Lung (tissue), 17 donors: ENCODE measurements at places on chromosomes 11 and 22. TPM values are rescaled to one million over a fixed set of nuclear protein-coding genes. Genes with fewer than 3 reads are reported as not detected.

The YPEL4 gene
- 1.5 TPM for total RNA-seq

The JAML gene
- 49.1 TPM for total RNA-seq

The NKAPD1 gene
- 13.8 TPM for total RNA-seq

The OR5P2 gene
- total RNA-seq, result 17.3 TPM

The CRYBB2 gene
- 0.31 TPM for total RNA-seq

The CNIH2 gene
- total RNA-seq, result 1.1 TPM

The CHRM1 gene
- 1.5 TPM for total RNA-seq

The TYR gene
- not detected for total RNA-seq

The OR8D4 gene
- total RNA-seq, result not detected

The MRGPRF gene
- 16.8 TPM for total RNA-seq

The GPR83 gene
- 0.06 TPM for total RNA-seq

The AMBRA1 gene
- 41.2 TPM for total RNA-seq

The NXPE2 gene
- 0.34 TPM for total RNA-seq

The OR4A16 gene
- total RNA-seq, result not detected

The RAC2 gene
- 81.6 TPM for total RNA-seq

The MYBPC3 gene
- 1.1 TPM for total RNA-seq

The FAM180B gene
- 0.34 TPM for total RNA-seq

The TAF6L gene
- total RNA-seq, result 22.6 TPM

The A4GALT gene
- 8.6 TPM for total RNA-seq

The COMT gene
- 218 TPM for total RNA-seq

The RNF141 gene
- total RNA-seq, result 63.8 TPM

The GRAP2 gene
- total RNA-seq, result 6.9 TPM

The CALCA gene
- total RNA-seq, result 8.4 TPM
